Type B pancreatic cell (in vitro differentiated cells): ENCODE measurements at places on chromosomes 1 and 21. TPM values are rescaled to one million over a fixed set of nuclear protein-coding genes. Genes with fewer than 3 reads are reported as not detected.

The ZNF593OS gene
- not detected in 2 replicates for total RNA-seq

- H3K27ac ChIP-seq: peak overlapping the region; percentile 85
- H3K27me3 ChIP-seq: peaks cover 59% of the 10 kb centered on the region
- peaks cover 13% of the 10 kb centered on the region for H3K4me1 ChIP-seq
- DNase-seq: no peak
- H3K4me3 ChIP-seq: peak overlapping the region; percentile 97
These were observed 4.6 kb downstream of the FCRLB start for GRCh38 chr1:161725908-161726472.

DNA sequence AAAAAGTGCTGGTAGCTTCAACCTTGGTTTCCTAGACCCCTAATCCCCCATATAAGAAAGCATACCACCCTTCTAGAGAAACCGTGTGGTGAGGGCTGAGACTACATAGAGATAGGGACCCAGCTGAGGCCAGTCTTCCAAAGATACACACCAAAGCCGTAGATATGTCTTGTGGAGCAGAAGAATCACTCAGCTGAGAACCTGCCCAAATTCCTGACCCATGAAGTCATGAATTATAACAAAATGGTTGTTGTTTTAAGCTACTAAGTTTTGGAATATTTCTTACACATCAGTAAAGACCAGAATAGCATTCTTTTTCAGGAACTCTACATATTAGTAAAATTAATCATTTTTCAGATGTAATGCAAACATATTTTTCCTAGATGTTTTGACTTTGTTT is 3.3 kb upstream of the SNRPE start:
- no peaks in the 10 kb centered on the region for H3K27me3 ChIP-seq
- no peak for DNase-seq
- peaks cover 15% of the 10 kb centered on the region for H3K36me3 ChIP-seq

DNA sequence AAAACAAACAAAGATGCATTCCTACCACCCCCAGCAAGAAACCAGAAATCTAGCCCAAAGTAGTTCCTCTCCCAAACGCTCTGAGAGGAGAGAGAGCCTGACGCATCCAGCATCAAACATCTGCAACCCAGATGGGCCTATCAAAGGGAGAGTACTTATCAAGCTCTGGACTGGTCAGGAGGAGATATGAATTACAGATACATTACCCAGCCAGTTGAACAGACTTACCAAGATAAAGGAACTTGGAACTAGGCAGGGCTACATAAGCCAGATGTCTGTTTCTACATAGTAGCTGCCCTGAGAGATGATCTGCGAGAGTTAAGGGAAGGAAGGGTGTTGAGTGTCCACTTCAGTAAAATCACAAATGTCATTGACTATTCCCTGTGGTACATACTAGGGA is 138.4 kb downstream of the PAPPA2 start:
- DNase-seq: no peak
- peaks cover 4% of the 10 kb centered on the region for H3K27me3 ChIP-seq
- H3K4me3 ChIP-seq: no peak overlapping the region

GRCh38 chr1:14826172-14826636 is 227.7 kb downstream of the KAZN start:
- H3K36me3 ChIP-seq: peaks cover 5% of the 10 kb centered on the region
- H3K4me3 ChIP-seq: no peak overlapping the region
- H3K4me1 ChIP-seq: peaks cover 15% of the 10 kb centered on the region
- H3K27me3 ChIP-seq: no peaks in the 10 kb centered on the region
- DNase-seq: no peak

- no peak overlapping the region for H3K4me3 ChIP-seq
- DNase-seq: no peak
- no peaks in the 10 kb centered on the region for H3K36me3 ChIP-seq
- H3K4me1 ChIP-seq: no peaks in the 10 kb centered on the region
- H3K27me3 ChIP-seq: no peaks in the 10 kb centered on the region
These were observed 143.4 kb upstream of the CHRM3 start for GRCh38 chr1:239243006-239243405.
